ENCODE measurements at places on chromosomes 16 and 17.
A peak's percentile ranks its signal among the peaks of the same experiment; 100 is the strongest.

- DNase-seq: no peak
Observed at GRCh38 chr16:8523932-8524331, 66.4 kb downstream of the TMEM114 start.

DNA sequence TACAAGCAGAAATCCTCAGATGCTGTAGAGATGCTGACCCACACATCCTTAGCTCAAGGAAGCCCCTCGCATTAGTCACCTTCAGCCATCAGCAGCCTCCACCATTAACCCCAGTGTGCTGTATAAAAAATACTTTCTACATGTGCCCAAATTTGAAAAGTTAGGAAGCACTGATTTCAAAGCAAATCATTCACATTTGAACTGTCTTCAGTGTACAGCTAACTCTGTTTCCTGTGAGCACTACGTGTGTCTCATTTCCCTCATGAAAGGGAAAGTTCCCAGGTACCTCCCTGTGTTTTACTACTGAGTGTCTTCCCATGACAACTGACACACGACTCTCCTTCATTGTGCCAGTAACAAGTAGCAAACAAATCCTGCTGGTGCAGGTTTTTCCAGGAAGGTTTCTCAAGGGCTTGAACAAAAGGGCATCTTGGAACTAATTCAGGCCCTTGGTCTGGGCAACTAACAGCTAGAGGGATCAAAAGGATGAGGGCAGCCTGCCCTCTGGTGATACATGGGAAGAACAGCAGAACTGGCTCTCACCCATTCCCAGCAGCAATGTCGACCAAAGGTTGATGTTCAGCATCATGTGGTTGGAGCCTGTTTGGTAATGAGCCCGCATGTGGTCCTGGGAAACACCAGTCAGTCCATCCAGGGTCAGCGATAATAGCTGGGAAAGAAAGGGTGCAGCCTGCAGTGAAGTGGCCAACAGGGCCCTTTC is 4.0 kb downstream of the SLC35B1 start:
- no peak for DNase-seq

GRCh38 chr16:62225675-62226074 is 189.4 kb upstream of the CDH8 start:
- peak; percentile 5 for DNase-seq

DNA sequence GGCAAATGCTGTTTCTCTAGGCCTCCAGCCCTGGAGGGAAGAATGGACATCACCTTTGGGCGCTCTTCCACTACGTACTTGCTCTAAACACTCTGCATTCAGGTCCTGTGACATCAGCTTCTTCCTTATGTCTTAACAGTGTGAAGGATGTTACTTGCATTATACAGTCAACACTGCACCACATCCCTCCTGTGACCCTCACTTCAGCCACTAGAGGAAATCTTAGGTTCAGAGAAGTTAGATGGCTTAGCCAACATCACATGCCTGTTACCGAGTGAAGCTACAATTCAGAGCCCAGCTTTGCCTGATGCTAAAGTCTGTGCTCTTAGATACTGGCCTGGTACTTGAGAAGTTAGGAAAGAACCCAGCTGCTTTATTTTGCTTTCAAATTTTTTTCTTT is 18.3 kb downstream of the UBFD1 start:
- no peak for DNase-seq

DNA sequence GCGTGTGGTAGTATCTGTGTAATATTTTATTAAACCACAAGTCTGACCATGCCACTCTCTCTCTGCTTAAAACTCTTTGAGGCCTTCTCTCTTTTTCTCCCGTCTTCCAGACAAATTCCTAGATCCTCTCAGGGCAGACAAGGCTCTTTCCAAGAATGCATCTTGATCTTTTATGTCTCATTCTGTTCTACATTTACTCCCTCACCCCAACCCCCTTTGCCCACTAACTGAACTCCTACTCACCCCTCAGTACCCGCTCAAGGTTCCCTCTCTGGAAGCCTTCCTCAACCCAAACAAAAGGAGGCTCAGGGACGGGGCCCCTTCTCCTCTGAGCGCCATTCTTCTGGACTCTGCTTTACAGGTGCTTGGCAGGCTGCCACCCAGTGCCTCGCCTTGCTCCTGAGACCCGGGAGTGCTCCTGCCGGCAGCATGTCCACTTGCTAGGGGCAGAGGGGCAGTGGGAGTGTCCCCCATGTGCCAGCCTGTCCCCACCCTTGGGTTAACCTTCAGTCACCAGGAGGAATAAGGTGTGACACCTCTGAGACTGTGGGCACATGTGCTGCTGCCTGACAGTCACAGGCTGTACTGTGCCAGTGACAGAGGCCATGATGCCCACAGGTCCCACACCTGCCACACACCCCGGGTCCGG is 9.2 kb downstream of the SLC13A2 start:
- no peak for DNase-seq

GRCh38 chr17:71461498-71462169 is 659.2 kb upstream of the SOX9 start:
- no peak for DNase-seq

- peak; percentile 35 for DNase-seq
Observed at GRCh38 chr17:71472809-71473789, 647.7 kb upstream of the SOX9 start.

- no peak for DNase-seq
Observed at GRCh38 chr17:58367461-58367860, 15.5 kb upstream of the SUPT4H1 start.

Data from NCI-H1092 (cell line).